ENCODE measurements at places on chromosomes 2 and 18. TPM values are rescaled to one million over a fixed set of nuclear protein-coding genes. Genes with fewer than 3 reads are reported as not detected.

RAB6C gene
- total RNA-seq = not detected

MC4R gene
- total RNA-seq = not detected

FEV gene
- not detected for total RNA-seq

SERPINB3 gene
- not detected for total RNA-seq

MYL12A gene
- 858 TPM for total RNA-seq

NCK2 gene
- total RNA-seq = 60.7 TPM

NYAP2 gene
- total RNA-seq = not detected

FIGN gene
- not detected for total RNA-seq

ALPP gene
- not detected for total RNA-seq

GALNT13 gene
- 0.61 TPM for total RNA-seq

SLC14A1 gene
- total RNA-seq = 3.8 TPM

ACKR3 gene
- total RNA-seq = 3.6 TPM

DOK6 gene
- total RNA-seq = not detected

TMEM182 gene
- total RNA-seq = 3.1 TPM

PDCD1 gene
- 2.5 TPM for total RNA-seq

CACNB4 gene
- total RNA-seq = 0.47 TPM

MREG gene
- 10.9 TPM for total RNA-seq

SYT4 gene
- not detected for total RNA-seq

SALL3 gene
- total RNA-seq = not detected

GEN1 gene
- total RNA-seq = 44.0 TPM

MCFD2 gene
- 41.7 TPM for total RNA-seq

MATN3 gene
- total RNA-seq = not detected

FAM228A gene
- not detected for total RNA-seq

DNAH7 gene
- not detected for total RNA-seq

ADD2 gene
- total RNA-seq = 14.2 TPM

RAPGEF4 gene
- 0.97 TPM for total RNA-seq

ST6GAL2 gene
- total RNA-seq = not detected

UNC80 gene
- not detected for total RNA-seq

RAMP1 gene
- 5.9 TPM for total RNA-seq

CD8B2 gene
- 3.6 TPM for total RNA-seq

CCDC74B gene
- total RNA-seq = 3.4 TPM

TUBA4B gene
- total RNA-seq = not detected

ADRA2B gene
- not detected for total RNA-seq

ZNF521 gene
- total RNA-seq = not detected

LYG2 gene
- not detected for total RNA-seq

RIOK3 gene
- total RNA-seq = 53.6 TPM

CYP27A1 gene
- not detected for total RNA-seq

NEUROD1 gene
- total RNA-seq = not detected

DLGAP1 gene
- total RNA-seq = not detected

PLGLB1 gene
- total RNA-seq = 2.0 TPM

TUBB8B gene
- not detected for total RNA-seq

ARHGAP28 gene
- total RNA-seq = not detected

CKAP2L gene
- 59.3 TPM for total RNA-seq
